HCEC 1CT (cell line): ENCODE measurements at places on chromosomes 3 and 15.

DNA sequence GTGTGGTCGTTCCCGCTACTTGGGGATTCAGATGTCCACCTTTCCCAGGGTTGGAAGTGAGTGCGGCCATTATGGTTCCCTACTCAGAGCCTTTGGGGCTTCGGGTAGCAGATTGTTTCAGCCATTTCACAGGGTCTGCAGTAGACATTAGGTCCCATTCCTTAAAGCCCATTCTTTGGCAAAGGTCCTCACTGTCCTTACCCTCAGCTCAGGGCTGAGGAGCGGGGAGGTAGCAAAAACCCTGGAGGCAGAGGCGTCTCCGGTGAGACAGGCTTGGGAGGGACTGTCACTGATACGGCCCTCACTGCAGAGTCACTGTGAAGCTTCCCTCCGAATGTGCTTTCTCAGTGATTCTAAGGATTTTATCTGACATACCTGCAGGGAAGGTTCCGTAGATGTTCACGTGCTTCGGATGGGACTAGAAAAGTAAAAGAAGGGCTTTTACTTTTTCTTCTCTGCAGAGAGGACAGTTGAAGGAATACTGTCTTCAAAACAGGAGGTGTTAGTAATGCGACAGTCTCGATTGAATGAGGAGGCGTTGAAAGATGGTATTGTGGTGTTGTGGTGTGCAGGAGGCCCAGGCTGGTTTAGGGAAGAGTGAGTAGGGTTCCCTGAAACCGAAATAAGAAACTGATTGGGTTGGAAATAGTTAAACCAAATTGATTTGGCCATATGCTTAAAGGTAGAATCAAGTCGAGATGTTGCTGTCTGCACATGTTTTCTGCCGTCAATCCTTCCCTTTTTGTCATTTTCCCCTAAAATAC, 630 bp downstream of the ATP6V1A start:
- no peak for DNase-seq

DNA sequence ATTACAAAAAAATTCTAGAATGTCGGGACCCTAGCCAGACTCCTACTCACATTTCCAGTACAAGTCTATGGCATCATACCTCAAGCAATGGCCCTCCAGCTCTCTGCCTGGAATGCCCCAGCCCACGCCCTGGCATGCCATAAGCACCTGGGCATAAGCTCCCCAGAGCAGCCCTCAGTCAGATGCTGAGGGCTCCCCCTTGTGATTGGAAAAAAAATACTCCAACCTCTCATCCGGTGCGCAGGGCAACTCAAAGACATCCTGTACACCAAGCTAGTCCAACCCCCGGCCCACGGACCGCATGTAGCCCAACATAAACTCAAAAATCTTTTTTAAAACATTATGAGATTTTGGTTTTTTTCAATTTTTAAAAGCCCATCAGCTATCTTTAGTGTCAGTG, 115.4 kb downstream of the NEK10 start:
- peak; percentile 42 for DNase-seq

DNA sequence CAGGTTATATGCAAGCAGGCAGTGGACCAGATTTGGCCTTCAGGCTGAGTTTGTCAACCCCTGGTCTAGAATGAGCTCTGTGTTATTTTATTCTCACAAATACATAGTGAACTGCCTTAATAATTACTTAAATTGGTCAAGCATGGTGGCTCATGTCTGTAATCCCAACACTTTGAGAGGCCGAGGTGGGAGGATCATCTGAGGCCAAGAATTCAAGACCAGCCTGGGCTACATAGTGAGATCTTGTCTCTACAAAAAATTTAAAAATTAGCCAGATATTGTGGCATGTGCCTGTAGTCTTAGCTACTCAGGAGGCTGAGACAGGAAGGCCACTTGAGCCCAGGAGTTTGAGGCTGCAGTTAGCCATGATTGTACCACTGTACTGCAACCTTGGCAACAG, 15.0 kb downstream of the PLS1 start:
- no peak for DNase-seq

GRCh38 chr15:58369261-58369701, 62.5 kb upstream of the LIPC start:
- no peak for DNase-seq

DNA sequence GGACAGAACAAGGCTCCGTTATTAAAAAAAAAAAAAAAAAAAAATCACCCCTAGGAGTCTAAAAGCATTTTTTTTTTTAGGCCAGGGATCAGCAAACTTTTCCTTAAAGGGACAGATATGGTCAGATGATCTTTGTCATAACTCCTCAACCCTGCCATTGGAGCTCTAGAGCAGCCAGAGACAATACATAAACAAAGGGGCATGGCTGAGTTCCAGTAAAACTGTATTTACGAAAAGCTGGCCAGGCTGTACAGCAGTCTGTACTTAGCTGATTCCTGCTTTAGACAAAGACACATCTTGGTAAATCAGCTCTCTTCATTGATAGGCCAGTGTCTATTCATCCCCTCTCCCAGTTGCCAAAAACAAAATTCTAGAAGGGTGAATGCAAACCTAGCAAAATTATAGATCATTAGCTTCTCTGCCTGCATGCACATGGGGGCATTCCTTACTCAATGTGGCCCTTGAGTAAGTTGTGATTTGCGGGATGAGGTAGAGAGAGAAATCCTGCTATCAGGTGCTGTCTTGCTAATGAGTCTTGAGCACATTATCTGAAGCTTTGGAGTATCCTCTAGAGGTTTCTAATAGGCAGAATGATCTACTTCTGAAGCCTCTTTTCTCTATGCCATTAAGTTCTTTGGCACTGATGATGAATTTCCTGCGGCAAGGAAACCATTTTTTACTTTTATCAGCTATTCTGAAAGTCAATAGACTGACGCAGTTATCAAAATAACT, 35.2 kb downstream of the SENP8 start:
- no peak for DNase-seq

DNA sequence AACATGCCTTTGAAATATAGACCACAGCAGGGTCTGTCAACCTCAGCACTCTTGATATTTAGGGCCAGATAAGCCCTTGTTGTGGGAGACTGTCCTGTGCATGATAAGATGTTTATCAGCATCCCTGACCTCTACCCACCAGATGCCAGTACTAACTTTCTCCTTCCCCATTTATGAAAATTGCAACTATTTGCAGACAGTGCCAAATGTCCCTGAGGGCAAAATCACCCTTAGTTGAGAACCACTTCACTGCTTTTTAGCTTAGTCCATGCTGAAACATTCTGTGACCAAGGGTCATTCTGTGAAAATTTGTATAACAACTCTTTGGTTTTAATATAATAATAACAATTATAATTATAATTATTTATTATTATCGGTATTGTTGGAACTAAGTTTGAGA, 1032.4 kb downstream of the MCTP2 start:
- DNase-seq = no peak

DNA sequence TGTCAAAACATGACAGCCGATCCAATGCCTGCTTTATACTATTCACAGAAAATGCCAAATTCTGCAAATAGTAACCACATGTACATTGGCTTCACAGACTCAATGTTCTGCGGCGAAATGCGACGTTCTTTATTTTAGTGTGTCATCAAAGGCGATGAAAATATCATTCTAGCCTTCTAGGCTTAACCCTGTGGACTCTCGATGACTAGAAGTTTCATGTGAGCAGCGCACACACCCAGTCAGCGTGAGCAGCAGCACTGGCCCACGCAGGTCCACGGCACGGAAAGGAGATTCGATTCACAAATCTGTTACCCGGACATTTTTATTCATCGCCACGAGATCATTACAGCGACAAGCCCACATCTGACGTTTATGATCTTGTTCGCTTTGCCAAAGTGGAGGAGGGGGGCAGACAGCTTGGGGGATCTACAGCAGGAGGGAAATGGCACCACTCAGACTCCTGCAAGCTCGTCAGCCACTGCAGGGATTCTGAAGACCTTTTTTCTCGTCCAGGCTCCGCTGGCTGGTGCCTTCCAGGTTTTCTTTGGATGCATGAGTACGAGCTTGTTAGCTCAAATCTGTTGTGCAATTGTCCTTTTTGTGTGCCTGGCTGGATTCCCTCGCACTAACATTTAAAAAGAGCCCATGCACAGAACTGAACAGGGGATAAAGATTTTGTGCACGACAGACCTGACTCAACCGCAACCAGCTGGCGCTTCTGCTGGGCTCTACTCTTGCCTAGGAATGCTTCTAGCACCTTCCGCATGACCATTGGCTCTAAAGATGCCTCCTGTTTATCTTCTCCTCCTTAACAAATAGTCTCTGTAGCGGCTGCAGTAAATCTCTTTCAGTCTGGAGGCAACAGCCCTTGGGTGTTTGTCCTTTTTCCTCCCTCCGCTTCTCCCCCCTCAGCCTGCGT, 938.4 kb downstream of the MCTP2 start:
- DNase-seq = peak; percentile 65

DNA sequence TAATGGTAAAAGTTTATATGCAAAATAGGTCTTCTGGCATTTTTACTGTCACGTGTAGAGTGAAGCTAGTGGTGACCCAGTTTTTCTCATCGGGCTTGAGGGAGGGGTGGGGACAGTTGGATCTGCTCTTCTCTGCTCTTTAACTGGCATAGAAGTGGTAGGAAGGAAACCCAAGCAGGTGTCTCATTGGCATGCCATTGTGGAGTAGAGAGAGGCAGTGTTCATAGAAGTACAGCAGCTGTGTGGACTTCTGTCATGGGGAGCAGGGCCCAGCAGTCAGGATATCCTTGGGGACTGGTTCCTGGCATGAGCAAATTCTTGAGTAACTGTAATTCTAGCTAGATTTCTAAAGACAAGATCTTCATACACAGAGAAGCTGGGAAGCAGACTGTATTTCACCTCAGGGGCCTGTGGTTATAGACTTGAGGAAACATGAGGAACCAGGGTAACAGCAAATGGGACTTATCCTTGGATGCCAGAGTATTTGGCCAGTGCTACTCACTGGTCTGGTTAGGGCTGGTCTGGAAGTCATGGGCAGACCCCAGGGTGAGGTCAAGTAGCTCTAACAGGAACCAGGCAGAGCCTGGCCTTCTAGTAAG, 42.9 kb downstream of the CDIN1 start:
- DNase-seq = no peak

- no peak for DNase-seq
Measured at GRCh38 chr15:60400944-60401343, 3.2 kb upstream of the ANXA2 start.

- peak; percentile 93 for DNase-seq
Measured at GRCh38 chr3:120348991-120349854, at the start of gene LRRC58. Gene LRRC58 (minus strand): TSS chr3:120349354. CDS start chr3:120349243, 111 bp downstream.

- DNase-seq = no peak
Measured at GRCh38 chr3:172080503-172080902, 41.1 kb downstream of the FNDC3B start.

GRCh38 chr3:187740421-187741399, 4.6 kb downstream of the BCL6 start:
- DNase-seq = peak; percentile 57

- no peak for DNase-seq
Measured at GRCh38 chr3:184525337-184526087, 36.1 kb upstream of the EPHB3 start.

DNA sequence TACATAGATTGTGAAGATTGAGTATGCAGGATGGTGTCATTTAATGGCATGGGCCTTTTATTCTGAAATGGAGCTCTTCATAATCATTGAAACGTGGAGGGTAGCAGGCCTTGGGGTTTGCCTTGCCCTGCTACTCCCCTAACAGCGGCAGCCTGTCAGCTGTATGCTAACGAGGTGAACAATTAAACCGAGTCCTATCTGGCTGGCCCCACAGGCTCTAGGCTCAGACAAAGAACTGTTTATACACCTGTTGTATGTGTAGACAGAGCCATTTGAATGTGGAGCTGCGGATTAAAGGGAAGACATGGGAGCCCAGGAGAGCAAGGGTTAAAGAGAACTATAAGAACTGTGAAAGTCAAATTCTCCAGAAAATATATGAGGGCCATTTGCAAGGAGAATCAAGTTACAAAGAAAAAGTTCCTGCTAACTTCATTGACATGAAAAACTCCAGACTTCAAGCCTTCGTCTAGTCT, 116.7 kb upstream of the CGNL1 start:
- DNase-seq = no peak

DNA sequence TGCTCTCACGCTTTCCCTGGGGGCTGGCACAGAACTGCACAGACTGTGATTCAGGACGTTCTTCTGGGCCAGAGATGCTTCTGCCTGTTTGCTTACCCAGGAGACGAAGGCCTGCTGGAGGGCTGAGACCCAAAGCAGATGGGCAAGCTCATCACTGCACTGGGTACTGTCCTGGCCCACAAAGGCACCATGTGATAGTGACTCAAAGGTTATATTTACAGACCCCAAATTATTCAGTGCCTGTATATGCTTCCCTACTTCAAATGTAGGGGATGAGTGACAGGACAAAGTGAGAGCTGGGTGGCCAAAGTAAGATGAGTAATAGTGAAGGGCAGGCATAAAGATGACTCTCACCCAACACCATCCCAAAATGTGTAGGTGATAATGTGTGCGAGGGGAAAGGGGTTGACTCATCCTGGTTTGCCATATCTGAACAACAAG, 127.4 kb downstream of the WDR76 start:
- peak; percentile 44 for DNase-seq

DNA sequence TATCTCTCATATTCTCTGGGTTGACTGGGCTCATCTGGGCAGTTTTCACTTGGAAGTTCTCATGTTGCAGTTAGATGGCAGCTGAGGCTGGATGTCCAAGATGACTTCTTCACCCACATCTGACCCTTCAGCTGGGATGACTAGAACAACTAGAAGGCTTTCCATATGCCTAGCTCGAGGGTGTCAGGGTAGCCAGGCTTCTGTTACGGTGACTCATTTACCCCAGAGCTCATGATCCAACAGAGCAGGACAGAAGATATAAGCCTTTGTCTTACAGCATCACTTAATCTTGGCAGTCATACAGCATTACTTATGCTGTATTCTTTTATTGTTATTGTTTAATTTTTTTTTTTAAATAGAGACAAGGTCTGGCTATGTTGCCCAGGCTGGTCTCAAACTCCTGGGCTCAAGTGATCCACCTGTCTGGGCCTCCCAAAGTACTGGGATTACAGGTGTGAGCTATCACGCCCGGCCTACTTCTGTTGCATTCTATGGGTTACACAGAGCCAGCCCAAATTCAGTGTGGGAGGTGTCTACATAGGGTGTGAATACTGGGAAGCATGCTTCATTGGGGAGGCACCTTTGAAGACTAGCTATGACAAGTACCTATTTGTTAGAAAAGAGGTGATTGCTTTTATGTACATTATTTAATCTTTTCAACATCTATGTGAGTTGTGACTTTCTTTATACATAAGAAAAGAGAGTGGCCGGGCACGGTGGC, 10.7 kb downstream of the HMCES start:
- peak; percentile 93 for DNase-seq
